RPMI8226 (cell line): ENCODE measurements at places on chromosomes 3 and 15.
A peak's percentile ranks its signal among the peaks of the same experiment; 100 is the strongest.

DNA sequence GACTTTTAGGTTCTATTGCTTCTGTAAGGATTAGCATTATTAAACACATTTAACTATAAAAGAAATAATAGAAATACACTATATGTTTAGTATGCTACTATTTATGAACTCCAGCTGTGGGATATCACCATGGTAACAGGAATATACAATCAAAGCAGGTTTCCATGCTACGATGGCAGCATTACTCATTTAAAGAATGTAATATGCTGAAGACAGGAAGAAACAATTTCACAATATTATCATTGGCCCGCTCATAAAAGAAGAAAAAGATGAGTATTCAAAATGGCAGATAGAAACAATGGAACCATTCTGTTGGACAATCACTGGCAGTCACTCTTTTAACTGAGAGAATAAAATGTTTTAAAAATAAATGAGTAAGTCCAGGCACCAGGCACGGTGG lies 153.4 kb downstream of the CBLB start:
- no peak for DNase-seq

GRCh38 chr3:49428752-49429080 lies 408 bp downstream of the NICN1 start:
- no peak for DNase-seq

DNA sequence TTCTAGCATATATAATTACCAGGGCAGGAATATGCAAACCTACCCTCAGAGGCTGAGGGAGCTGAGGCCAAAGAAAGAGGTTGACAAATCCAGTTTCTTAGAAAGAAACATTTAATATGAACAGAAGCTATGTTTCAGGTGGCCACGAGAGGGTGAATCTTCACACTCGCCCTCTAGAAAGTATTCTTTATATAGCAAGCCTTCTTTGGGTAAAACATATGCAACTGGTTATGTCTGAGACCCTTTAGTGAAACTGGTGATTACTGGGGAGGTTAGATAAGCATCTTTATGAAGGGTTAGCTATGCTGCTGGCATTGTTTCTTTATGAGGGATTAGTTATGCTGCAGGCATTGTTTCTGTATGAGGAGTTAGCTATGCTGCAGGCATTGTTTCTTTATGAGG lies 50.7 kb upstream of the GOLGA6L2 start:
- DNase-seq = peak; percentile 21

GRCh38 chr3:48408823-48409281 lies 21.0 kb downstream of the PLXNB1 start:
- DNase-seq = no peak

DNA sequence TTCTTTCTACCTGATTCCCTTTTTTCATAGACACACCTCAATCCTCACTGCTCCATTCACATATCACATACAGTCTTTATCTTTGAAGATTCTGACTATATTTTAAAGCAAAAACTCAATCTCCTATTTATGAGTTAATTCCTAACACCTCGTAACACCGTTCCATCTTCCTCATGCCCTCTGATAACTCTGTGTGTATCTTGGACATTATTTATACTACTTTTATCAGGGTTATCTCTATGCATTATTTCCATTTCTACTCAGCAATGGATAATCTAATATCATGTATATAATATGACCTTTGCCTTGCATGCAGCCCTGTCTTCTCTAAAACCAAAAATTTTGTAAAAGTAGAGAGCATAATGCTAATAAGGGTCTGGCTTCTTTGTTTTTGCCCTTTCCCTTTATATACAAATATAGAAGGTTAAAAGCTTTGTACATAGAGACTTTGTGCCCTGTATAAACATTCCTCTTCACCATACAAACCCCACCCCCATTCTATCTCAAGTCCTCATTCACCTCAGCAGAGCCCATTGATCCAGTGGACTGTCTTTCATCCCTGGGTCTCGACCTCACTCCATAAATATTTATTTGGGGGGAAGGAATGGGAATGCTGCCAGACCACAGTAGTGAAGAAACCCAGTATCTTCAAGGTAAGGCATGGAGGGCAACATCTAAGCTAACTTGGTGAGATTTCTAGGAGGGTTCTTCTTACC lies 21.8 kb downstream of the TRIM42 start:
- no peak for DNase-seq

DNA sequence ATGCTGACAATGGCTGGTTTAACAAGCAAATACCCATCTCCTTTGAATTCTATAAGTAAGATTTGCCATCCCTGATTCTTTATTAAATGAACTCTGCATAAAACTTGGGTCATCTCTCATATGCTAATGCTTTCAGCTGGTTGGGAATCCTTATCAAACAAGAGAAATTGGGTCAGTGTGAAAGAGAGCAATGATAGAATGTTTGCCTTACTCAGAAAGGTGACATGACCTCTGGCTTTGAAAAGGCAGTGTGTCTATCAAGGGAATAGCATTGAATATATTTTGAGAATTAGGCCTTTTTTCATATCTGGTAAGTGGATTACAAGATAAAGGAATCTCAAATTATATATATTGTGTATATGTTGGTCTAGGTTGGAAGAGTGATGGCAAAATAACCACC lies 8.7 kb upstream of the SLC7A14 start:
- no peak for DNase-seq

DNA sequence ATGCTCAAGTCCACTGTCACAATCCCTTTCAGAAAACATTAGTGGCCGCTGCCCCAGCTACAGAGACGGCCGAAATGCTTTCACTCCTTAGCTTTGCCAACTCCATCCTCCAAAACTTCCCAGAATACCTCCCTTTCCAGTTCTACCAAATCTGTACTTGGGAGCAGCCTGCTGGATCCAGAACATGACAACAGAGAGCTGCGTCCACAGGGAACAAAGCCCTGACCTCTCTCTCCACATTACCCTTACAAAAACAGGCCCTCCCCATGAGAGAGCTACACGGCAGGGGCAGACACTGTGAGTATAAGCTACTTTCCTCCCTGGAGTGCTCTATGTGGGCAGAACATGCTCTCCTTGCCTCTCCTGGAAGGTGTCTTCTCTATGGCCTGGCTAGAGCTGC lies 6.3 kb downstream of the RBM15B start:
- no peak for DNase-seq

- DNase-seq = no peak
Measured at GRCh38 chr3:21654662-21655061, 96.3 kb downstream of the ZNF385D start.

- DNase-seq = no peak
Measured at GRCh38 chr15:40092256-40092978, 16.3 kb downstream of the BMF start.

GRCh38 chr15:93152360-93152759 lies 63.3 kb upstream of the RGMA start:
- no peak for DNase-seq

- no peak for DNase-seq
Measured at GRCh38 chr15:99054892-99055291, 47.3 kb upstream of the PGPEP1L start.

DNA sequence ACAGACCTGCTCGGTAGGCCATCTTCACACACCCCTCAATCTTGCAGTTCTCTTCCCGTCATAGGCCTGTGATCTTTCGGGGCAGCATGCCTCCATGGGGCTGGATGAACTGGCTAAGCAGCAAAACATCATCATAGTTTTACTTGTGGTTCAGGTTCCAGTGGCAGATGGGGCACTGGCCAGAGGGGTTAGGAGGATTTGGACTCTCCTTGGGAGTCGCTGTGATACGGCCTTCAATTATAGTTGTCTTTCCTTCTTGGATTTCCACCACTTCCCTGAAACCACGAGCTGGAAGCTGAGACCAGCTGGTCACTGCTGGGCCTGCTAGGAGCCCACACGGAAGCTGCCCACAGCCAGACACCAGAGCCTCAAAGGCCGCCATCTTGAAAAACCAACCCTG lies 15.7 kb downstream of the ZNF589 start:
- no peak for DNase-seq

DNA sequence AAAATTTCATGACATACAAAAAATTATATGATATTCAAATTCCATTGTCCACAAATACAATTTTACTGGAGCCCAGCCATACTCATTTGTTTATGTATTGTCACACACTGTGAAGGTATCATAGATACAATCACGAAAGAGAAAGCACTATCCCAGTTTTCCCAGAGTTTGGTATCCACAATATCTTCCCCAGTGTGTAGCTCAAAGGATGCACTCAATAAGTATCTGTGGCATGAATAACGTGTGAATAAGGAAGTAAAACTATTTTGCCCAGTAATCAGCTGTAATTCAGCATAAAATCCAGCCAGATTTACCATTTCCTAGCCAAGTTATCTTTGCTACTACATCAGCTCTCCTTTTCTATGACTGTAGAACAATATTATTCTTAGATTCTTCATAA lies 131.3 kb upstream of the KCNMB2 start:
- no peak for DNase-seq

DNA sequence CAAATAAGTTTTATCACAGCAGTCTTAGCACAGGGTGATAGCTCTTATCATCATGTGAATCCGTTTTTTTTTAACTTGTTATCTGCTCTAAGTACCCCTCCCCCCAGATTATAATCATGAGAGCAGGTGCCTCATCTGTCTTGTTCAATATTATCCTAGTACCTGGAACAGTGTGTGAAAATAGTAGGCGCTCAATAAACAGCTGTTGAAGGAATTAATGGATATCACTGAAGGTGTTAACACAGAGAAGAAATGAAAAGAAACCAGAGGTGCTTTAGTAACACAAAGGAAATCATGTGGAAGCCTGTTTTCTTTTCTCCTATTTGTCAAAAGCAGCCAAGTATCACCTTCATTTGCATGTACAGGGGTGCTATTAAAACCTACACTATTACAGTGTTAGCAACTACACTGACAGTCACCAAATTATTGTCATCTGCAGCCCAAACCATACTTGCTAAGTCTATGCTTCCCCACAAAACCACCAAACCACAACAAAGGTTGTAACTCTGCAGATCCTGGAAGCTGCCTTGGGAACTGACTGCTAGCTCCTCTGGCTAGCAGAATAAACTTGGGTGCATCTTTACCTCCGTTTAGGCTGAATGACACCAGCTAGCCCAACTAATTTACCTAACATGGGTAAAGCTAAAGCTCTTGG lies 2.9 kb downstream of the XPC start:
- DNase-seq = peak; percentile 15
